LHCN-M2 (cell line): ENCODE measurements at places on chromosomes 6 and 20. TPM values are rescaled to one million over a fixed set of nuclear protein-coding genes. Genes with fewer than 3 reads are reported as not detected.

The HAO1 gene
- total RNA-seq, result not detected in 2 replicates

DNA sequence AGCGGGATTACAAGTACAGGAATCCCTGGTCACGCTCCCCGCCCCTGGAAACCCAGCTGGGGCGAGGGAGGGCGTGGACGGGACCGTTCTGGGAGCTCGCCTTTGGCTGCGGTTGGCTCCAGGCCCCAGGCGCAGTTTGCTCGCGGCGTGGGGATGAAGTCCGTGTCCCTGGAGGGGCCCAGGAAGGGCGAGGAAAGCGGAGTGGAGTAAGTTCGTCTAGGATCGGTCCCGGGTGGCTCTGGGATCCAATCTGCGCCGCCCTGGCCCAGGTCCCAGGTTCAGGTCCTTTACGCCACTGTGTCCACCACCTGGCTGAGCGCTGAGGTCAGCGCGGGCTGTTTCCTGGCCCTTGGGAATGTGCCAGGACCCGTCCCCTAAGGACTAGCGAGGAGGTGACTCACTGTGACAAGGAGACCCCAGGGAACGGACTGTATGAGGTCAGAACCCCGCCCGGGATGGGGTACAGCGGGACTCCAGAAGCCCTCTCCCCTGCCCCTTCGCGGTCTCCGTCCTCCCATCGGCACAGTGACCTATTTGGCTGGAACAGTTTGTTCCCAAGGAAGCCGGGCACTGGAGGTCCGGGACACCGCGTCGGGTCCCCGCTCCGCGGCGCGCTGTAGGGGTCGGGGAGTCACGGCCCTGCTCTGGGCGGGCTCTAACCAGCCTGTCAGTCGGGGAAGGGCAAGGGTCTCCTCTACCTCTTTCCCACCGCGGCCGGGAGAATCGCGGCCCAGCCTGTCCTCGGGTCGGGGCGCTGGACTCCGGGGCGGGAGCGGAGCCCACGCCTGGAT lies 724 bp downstream of the CDKN1A start:
- DNase-seq, result peak; percentile 72

The MYB gene
- total RNA-seq, result 1.6 and 2.0 TPM in 2 replicates

DNA sequence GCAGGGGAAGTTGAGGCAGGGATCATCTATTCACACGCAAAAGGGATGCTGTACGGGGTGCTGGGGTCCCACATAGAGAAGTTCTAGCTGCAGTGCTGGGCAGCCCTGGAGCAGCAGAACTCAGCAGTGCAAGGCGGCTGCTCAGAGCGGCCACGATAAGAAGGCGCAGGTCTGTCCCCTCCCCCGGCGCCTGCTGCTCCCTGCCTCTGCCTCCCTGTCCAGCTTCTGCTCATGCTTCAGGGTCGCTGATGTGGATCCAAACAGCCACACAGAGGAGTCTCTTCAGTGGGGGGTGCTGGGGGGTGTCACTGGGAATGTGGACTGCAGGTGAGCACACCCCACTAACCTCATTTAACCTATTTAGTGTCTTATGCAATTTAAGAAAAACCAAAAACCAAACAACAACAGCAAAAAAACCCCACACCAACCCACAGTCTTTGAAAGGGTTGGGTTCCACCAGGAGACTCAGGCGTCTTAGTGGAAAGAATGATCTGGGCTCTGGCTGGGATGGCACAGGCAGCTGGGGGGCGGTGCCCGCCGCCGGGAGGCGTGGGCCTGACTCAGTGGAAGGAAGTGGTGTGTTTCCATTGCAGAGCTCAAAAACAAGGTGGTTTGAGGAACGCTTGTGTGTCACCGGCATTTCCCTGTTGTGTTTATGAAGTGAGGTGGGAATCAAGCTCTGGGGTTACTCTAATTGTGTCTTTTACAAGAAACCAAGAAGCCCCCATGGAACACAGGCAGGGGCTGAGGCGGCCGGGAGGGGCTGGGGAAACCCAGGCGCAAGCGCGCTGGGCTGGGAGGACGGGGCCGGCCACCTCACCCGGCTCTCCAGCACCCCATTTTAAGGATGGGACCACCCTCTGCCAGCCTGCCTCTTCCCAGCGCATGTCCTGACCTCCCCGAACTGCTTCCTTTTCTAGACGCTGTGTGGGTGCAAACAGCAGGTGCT lies 55.1 kb downstream of the IRF4 start:
- no peak for DNase-seq

- DNase-seq, result no peak
These were observed 11.2 kb downstream of the UST start for GRCh38 chr6:148757944-148758480.

The UBE2C gene
- total RNA-seq, result 235 and 279 TPM in 2 replicates

GRCh38 chr6:4776131-4776492 lies at the start of gene CDYL:
TSS of gene CDYL (plus strand) at chr6:4776404. CDS start at chr6:4776784, 380 bp downstream.
- DNase-seq, result peak; percentile 77

GRCh38 chr20:52242237-52243230 lies 51.0 kb upstream of the ZFP64 start:
- peak; percentile 14 for DNase-seq

The DEFB116 gene
- total RNA-seq, result not detected in 2 replicates

- DNase-seq, result no peak
These were observed 12.8 kb downstream of the NFATC2 start for GRCh38 chr20:51529758-51530157.

The EPPIN gene
- not detected in 2 replicates for total RNA-seq

DNA sequence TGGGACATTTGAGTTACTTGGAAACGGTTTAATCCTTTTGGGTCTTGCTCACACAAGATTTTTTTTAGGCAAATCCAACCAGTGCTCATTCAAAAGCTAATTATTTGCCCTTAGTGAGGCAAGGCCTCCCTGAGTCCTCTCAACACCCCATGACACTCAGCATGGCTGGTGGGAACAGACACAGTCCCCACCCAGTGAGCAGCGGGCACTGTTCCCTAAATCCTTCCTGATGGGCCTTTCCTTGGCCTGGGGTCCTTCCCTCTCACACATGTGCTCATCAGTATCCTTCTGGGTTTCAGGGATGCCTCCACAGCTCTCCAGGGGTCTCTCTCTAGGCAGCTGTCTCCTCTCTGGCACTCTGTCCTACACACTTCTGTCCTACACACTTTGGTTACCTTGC lies 28.0 kb downstream of the PLAGL2 start:
- no peak for DNase-seq

DNA sequence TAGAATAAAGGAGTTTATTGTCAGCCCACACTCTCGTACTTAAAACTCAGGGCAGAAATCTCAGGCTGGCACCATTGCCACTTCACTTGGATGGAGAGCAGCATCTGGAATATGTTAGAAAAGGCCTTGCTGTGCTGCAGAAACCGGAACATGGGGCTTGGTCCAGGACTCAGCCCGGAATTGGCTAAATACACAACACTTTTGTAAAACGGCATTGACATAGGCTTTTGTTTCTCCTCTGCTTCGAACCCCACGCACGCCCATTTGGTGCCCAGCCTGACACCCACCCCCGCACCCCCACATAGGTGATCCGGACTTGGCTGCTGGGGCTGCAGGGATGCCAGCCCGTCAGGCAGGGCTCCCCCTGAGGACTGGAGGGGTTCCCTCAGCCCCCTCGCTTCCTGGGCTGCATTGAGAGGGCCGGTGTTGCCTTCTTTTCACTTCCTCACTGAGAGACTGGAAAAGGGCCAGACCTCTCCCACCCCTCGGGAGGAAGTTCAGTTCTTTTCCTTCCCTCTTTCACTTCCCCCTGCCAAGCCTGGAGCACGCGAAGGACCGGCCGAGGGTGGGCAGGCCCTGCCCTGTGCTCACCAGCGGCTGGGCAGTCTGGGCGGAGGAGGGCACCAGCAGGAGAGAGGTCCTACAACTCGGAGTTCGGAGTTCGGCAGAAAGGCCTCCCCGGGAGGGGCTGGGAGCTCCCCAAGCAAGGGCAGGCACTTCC lies 17.9 kb upstream of the CST3 start:
- no peak for DNase-seq

DNA sequence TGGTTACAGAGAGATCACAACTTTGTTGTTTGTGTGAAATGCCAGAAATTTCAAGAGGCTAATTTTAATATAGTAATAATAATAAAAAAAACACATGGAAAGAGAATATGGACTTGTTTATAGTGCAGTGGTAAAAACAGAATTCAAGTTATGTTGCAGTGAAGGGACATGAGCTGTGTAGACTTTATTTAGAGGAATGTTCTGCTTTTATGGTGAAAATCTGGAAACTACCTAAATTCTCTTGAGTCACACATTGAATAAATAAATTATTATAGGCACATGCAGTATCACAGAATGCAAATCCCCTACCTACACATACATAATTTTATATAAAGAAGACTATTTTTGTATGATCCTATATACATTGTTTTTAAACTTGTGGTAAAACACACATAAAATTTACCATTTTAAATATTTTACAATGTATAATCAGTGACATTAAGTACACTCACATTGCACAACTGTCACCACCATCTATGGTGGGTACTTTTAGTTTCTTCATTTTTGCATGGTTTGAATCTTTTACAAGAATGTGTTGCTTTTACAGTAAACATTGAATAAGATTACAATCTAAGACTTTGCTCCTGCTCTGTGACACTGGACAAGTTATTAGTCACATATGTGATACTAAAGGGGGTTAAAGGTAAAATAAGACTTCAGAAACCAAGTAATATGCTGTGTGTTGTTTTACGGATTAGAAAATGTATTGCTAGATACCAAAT lies 107.4 kb downstream of the B3GAT2 start:
- no peak for DNase-seq
